ENCODE measurements at places on chromosomes 3 and 15. TPM values are rescaled to one million over a fixed set of nuclear protein-coding genes. Genes with fewer than 3 reads are reported as not detected.

DNA sequence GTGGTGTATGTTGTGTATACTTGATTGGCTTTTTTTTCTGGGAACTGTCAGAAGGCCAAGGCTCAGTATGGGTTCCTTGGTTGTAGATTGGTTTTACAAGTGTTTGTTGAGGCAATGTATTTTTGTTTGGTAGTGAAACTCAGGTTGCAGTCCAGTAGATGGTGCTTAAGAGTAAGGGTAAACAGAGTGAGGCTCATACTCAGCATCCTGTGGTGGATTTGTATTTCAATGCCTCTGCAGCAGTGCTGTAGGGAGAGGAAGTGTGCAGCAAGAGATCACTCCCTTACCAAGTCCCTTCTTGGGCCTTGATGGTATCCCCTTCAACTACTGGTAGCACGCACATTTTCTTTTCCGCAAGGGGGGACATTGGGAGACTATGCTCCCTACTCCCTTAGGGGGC is 428.5 kb upstream of the CNTN3 start:
- DNase-seq: no peak

DNA sequence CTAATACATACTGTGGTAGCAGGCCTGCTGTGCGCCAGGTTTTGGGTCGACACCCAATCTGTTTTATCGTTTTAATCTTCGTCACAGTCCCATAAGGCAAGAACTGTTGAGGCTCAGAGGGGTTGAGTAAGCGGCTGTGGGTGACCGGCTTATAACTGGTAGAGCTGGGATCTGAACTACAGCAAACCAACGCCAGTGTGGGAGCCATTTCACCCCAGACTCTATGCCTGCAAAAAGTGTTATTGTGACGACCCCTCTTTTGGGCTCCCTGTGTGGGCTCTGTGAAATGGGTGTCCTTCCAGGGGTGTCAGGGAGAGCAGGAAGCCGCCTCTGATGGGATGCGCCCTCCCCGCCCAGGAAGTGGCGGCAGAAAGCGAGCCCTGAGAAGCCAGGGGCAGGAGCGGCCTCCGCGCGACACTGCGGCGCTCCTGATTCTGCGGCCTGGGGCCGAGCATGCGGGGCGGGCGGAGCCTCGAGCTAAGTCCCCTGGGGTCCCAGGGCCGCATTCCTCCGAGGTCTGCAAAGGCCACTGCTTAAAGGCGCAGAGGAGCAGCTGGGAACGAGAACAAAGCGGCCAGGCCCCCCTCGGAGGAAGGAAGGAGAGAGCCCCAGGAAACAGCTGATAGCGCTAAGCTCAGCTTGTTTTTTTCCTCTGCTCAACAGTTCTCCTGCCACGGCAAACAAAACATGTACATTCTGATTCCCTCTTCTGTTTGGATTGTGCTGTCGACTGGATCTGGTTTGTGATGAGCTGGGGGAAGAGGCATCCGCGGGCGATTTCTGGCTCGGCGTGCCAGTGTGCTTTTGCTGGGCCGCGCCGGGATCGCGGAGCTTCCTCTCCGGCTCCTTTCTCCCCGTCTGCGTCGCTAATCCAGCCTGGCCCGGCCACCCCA is 33.9 kb downstream of the GRK7 start:
- DNase-seq: peak; percentile 80

HIGD2B gene
- not detected for polyA plus RNA-seq

NR1D2 gene
- polyA plus RNA-seq: 2.8 TPM

All from heart right ventricle (tissue), 16 donors.